H4 (cell line): ENCODE measurements at places on chromosomes 3 and 15.

DNA sequence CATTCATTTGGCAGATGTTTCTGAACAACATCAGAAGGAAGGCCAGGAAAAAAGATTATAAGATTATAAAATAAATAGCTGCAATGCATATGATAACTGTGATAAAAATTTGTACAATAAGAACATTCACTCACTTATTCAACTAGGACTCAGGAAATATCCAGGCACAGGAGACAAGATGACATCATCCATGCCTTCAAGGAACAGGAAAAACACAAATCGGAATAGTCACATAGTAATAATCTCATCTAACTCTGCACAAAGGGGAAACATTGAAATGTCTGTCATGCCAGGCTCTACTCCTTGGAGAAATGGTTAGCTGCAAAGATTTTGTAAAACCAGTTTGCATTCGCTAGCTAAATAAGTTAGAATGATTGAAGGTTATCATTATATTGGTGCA is 233.5 kb upstream of the AGTR1 start:
- DNase-seq = no peak

DNA sequence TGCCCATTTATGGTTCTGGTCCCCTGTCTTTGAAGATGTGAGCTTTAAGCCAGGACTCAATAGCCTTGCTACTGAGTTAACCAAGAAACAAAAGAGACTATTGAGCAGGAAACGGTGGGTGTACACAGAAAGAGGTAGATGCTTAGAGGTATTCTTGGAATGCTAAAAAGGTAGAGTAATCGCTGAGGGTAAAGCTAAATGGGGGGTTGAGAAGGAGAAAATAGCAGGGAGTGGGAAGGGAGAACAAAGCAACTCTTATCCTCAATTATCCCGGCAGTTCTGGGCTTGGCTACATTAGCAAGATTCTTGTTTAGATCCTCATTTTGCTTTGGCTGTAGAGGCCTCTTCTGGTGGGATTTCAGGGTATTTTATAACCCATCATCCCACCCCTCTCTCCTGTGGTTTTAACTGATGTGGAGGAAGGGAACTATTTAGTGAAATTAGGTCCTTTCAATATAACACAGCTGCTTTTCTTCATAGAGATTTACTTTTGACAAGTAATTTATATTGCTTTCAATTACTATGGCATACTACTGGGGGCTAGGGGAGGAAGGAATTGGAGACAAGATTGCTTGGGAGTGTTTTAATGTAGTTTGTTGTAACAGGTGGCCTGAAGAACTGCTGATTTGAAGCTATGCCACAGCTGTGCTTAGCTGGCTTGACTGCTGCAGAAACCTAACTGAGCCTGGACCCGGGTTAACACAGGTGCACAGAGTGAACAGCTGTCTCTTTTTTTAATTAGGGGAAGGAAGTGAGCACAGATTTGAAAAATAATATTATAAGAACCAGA is 234.3 kb upstream of the CCDC54 start:
- DNase-seq = no peak

GRCh38 chr3:12148183-12148940 is 10.3 kb downstream of the TIMP4 start:
- DNase-seq = no peak

GRCh38 chr3:38154033-38154494 is 11.3 kb upstream of the OXSR1 start:
- DNase-seq = peak; percentile 18

- no peak for DNase-seq
Measured at GRCh38 chr15:68640791-68641331, 62.1 kb downstream of the CORO2B start.

DNA sequence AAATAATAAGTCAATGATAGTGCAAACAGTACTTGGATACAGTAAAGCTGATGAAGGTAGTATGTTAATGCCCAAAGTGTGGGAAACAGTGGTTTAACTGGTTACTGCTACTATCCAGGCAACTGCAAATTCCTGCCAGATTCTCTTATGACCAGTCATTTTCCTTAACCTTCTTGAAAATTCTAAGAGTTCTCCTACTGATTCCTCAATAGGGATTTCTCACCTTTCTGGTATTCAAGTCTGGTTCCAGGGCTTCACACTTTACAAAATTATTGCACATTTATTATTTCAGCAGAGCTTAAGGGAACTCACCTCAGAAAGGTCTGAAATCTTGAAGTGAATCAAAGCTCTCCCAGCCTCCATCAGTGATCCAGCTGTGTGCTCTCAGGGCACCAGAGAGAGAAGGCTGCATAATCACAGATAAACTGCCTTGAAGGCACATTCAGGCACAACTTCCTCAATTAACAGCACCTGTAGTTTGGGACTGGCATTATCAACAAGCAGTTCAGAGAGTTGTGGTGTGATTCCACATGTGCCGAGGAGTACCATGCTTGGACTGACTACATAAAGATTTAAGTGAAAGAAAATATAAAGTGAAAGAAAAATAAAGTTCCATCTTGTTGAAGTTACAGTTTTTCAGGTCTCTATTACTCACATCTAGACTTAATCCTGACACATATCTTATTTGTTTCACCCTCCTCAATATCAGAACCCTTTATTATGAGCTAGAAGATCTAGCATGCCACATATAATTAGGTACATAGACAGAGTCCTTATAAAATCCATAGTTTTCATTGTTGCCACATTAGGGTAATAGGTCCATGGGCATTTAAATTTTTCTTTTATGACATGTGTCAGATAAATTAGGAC is 59.5 kb upstream of the TIPARP start:
- DNase-seq = no peak

DNA sequence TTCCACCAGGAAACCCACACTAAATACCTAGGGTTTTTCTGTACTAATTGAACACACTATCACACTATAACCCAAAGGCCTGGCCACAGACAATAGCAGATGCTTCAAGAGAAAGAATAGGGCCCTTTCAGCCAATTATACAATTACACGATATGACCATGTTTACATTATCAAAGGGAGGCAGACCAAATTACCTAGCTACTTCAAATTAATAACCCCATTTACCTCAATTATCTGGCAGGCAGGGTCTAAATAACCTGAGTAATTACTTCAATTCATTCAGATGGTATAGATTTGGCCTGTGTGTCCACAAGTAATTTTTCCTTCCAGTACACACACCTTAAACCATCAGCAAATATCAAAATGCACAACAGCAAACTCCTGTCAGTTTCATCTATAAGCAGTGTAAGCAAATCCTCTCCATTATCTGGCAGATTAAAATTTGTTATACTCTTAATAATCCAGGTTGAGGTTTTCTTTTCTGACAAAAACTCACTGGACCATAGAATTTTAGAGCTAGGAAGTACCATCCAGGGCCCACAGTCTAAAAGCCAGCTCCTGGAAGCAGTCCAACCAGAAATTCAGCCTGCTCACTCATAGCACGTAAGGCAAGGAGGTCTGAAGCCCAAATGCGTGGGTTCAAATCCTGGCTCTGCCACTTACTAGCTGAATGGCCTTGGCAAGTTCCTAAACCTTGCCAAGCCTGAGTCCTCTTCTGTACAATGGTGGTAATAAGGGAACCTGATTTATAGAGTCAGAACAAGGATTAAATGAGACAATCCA is 51.8 kb downstream of the RFTN1 start:
- DNase-seq = no peak

GRCh38 chr3:115169808-115170207 is 22.7 kb upstream of the ZBTB20 start:
- no peak for DNase-seq

DNA sequence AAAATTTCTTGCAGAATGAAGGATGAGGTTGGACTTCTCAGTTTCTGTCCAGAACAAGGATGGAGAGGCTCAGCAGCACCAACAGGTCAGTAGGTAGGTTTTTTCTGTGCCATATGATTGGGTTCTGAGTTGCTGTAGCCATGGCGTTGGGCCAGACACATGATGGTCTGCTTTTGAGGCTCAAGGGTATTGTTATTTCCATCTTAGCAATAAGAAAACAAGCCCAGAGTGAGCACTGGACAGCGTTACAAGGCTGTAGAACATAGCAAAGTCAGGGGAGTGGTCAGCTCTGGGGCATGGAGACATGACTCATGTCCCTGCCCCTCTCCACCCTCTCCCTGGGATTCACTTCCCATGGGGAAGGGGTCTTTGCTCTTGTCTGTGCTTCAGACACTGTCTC is 137.6 kb upstream of the TOPAZ1 start:
- DNase-seq = no peak

DNA sequence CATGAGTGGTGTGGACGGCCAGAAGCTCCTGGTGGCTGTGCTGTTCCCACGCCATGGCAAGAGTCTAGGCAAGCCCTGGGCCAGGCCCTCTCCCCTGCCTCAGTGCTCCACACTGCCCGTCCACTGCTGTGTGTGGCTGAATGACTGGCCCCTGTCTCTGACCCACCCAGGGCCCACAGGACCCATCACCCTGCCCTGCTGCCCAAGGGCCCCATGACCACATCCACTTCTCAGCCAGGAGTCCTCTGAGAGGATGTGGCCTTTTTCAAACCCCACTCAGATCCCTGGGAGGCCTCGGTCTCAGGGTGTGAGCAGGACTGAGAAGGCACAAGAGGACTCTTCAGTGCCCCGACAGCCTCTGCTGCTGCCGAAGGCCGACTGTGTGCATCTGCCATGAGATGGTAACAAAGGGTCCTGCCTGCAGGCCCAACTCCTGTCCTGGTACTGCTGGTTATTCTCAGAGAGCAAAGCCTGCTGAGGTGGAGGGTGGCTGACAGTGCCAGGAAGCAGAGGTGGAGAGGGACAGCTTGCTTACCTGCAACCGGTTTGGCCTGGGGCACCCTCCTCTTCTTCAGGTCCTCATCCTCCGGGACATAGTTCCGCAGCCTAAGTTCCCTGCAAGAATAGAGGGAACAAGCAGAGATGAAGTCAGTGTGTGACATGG is 47.5 kb downstream of the PTH1R start:
- no peak for DNase-seq

DNA sequence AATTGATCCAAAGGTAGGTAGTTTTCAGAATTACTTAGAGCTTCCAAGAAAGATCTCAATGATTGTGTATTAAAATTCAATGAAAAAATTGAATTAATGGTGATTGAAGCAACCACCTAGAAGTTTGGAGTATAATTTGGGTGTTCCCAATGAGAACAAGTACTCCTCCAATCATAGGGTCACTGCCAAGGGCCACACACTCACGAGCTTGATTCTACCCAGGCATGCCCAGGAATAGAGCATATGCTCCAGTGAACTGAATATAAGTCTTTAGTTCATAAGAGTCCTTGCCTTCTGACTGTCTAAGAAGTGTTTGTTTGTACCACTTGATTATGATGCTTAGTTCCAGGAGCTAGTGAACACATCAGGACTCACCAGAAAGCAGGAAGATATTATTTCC is 133.9 kb downstream of the CPNE4 start:
- DNase-seq = no peak

- DNase-seq = no peak
Measured at GRCh38 chr15:35089551-35089950, 4.5 kb upstream of the NANOGP8 start.

DNA sequence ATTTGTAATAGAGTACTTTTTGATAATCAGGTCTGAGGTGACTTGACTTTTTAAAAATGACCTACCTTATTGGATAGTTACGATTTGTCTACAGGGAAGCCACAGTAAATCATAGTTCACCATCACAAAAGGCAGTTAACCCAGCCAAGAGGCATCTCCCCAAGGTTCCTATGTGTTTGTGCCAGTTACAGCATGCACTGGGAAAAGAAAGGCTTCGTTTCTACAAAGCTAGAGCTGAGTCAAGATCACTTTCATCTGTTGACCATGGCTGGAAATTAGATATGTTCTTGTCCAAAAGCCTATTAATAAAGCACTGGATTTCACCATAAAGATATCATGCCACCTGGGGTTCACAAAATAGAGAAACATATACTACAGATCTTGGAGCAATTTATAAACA is 139.9 kb downstream of the GREM1 start:
- no peak for DNase-seq

DNA sequence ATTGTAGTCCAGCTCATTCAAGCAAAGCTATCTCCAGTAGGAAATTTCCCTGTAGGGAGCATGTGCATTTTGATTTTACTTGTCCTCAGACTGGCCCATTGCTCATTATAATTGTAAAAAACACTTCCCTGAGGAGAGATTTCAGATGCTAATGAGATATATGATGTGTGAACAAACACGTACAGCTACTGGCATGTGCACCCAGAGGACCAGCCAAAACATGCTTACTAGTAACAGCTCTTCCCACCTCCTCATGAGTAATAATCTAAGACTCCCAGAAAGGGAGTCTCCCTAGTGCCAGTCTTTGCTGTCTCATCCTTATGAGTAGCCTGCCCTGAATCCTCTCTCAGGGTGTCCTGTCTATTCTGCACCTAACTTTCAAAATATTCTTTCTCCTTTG is 43.4 kb downstream of the FBXO22 start:
- no peak for DNase-seq

DNA sequence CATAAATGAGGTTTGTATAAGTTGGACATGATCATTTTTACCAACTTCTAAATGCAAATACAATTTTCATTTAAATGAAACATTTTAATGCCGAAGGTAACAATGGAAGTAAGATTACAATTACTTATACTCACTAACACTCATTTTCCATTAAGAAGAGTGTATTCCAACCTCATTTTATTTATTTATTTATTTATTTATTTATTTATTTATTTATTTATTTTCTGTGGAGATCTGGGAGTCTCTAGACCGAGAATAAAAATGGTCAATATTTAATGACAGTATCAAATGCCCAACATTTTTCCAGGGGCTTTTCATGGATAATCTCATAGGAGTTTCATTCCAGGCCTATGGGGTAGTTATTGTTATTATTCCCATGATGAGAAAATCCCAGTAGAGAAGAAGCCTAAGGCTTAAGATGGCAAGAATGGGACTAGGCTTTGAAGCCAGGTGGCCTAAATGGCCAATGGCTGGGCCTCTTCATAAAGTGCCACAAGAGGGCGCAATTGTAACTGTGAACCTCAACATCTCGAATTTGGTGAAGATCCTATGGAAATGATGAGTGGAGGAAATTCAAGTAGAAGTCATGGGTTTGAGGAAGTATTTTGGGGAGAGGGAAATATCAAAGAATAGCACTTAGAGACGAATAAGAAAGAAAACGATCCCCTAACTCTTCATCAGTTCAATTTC is 21.3 kb downstream of the VGLL3 start:
- DNase-seq = peak; percentile 37

GRCh38 chr15:69869881-69870505 is 227.7 kb downstream of the TLE3 start:
- no peak for DNase-seq

GRCh38 chr3:52934630-52935530 is 37.5 kb upstream of the STIMATE start:
- peak; percentile 31 for DNase-seq

DNA sequence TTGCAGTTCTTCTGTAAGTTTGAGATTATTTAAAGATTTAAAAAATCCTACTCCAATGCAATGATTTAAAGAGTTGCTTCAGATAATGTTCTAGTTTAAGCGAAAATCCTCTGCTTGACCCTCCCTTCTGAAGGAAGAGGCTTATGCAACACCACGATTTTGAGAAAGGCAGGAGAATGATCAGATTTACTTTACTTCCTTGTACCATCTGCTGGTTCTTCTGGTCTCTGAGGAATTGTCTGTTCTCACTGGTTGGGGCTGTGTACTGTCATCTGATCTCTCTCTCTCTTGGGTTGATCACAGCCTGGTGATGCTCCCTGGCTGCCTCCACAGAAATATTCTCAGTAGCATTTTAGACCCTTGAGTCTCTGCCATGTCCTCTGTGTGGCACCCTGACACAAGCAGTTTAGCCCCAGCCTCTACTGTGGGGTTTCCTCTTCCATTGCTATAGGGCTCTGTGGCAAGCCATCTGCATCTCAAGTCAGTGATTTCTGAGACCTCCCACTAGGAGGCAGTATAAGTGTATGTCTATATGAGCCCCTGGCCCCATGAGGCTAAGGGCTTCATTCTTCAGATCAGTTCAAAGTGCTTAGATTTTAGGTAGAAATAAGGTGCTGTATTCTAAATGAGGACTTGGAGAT is 50.8 kb upstream of the PLAAT1 start:
- peak; percentile 39 for DNase-seq

GRCh38 chr15:74185710-74186348 is 12.3 kb downstream of the ISLR start:
- DNase-seq = no peak
